Stimulated activated CD4-positive, alpha-beta T cell treated with anti-CD3 and anti-CD28 coated beads, Interleukin-2, amount 100 ng/mL, for 24 hours (primary cell): ENCODE measurements at places on chromosomes 2 and 18.
A peak's percentile ranks its signal among the peaks of the same experiment; 100 is the strongest.

- DNase-seq: peak; percentile 73
Measured at GRCh38 chr18:46071653-46072375, at the start of gene PSTPIP2. PSTPIP2 (minus strand) TSS chr18:46072260; CDS start chr18:46072188, 72 bp downstream.

DNA sequence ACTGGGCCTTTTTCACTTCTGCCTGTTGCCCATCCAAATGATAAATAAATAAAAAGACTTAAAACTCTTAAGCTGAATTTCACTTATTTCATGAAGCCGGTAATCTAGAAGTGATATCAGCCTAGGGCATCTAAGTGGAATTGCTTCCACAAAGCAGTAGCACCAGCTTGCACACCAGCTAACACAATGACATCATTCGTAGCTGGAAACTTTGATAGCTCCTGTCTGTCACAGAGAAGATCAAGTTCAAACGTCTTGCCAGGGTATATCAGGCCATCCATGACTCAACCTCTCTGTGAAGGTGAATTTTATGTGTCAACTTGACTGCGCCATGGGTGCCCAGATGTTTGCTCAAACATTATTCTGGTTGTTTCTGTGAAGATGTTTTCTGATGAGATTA lies 161.7 kb upstream of the MYT1L start:
- DNase-seq: no peak

DNA sequence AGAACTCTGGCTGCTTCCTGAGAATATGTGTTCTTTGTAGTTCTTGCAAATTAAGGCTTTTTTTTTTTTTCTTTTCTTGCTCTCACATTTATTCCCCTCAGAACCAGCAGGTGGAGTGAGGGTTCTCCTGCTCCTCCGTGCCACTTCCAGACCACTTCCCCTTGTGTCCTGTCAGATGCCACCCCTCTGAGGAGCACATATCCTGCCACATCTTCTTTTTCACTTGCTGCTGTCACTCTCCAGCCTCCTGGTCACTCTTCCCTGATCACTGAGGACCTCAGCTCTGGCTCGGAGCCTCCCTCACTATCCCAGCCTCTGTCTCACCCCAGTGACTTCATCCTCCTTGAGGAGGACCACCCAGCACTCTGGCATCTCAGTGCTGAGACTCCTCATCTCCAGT lies 100.5 kb downstream of the TACR1 start:
- no peak for DNase-seq

DNA sequence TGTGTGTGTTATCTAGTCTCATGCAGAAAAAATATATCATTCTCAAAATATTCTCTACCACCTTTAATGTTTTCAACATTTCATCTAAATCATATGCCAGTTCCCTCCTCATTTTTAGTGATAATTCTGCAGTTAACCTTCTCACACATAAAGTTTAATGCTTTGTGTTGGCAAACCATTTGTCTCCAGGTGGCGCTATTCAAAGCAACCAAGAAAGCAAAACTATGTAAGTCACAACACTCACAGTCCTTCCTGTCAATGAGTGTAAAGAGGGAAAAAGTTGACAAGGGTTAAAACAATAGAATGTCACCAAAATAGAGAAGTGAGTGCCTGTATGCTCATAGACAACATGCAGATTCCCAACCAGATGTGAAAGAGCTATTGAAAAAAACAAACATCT lies 961.6 kb upstream of the LRRTM1 start:
- no peak for DNase-seq

GRCh38 chr2:218223046-218223445 lies 6.1 kb downstream of the ARPC2 start:
- no peak for DNase-seq

DNA sequence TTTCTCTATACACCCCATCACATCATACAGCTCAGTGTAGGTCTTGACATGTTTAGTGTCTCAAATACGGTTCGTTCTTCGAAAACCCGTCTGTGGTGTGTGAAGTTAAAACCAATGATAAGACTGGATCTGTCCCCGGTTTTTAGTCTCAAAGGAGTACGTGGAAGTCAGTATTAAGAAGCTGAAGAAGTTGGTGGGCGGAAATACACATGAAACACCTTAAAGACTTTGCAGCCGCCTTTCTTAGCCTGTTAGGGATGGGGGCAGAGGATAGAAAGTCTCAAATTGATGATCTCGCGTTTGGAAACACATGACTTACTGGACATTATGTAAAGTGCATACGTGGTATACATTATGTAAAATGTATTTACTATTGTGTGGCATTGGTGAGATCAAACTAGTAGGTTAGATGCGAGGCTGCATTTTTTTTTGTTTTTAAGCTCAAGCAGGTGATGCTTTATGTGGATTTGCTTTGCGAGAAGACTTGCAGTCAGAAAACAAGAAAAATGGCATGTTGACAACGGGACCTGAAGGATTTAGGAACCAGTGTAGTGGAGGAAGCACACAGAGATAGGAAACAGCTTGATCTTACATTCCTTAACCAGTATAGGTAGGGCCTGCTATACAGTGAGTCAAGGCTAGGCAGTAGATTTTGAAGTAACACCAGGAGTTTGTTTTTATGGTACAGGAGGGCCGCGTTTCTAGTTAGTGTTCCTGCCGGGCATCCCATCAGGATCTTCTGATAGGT lies 1.2 kb downstream of the CNOT11 start:
- DNase-seq: no peak

- DNase-seq: no peak
Measured at GRCh38 chr2:240252191-240252871, 111.9 kb upstream of the OTOS start.

- no peak for DNase-seq
Measured at GRCh38 chr2:133579274-133579673, 11.0 kb upstream of the NCKAP5 start.

GRCh38 chr2:10993001-10993481 lies 81.3 kb downstream of the KCNF1 start:
- no peak for DNase-seq

GRCh38 chr18:3596637-3597384 lies 146.8 kb downstream of the TGIF1 start:
- peak; percentile 53 for DNase-seq

DNA sequence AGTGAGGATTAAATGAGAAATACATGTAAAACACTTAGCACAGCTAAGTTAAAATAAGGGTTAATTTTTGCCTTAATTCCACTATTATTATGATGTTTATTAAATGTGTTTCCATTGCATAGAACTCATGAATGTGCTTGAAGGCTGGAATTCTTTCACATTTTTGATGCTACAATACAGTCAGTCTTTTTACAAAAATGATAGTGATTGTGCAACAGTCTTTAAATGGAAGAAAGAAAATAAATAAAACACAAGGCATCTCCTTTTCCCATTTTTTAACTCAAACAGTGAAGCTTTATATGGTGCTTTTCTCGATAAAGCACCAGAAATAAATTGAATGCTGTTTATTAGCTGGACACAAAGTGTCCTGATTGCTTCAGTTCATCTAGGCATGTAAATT lies 123.9 kb downstream of the MAP2 start:
- no peak for DNase-seq

GRCh38 chr2:9665898-9666297 lies 35.1 kb upstream of the YWHAQ start:
- no peak for DNase-seq

- DNase-seq: no peak
Measured at GRCh38 chr2:158903711-158904405, 64.6 kb upstream of the TANC1 start.

GRCh38 chr2:9332136-9332852 lies 91.0 kb downstream of the ITGB1BP1 start:
- DNase-seq: no peak

DNA sequence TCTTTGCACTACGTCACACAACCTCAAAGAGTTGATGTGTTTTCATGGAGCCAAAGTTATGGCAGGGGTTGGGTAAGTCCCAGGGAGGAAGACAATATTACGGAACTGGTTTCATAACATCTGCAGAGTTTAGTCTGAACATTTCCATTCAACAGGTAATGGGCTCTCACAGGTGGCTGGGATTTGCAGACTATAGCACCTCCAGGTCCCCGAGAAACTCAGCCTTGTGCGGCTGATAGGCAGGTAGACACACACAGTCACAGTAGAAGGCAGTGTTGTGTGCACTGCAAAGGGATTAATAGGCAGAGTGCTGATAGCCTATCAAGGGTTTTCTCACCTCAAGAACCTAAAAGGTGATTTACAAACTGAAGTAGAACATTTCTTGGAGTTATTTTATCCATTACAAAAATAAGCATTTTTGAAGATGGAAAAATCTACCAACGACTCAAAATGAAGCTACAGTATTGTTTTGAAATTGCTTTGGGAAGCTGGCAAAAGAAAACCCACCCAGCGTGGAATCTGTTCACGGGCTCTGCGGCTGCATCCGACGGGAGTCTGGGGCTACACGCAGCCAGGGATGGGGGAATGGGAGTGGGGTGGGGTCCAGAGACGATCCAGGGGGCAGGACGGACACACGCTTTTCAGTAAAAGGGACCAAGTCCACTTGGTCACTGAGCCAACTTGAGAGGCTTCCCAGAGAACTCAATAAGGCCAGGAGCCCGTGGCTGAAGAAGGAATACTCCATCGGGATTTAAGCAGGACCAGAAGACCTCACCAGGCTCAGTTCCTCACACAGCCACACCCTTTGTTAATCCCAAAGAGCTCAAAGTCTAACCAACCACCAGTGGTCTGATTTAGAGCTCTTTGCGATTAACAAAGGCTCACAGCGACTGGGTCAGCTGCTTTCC lies 82.9 kb downstream of the CHRNA1 start:
- DNase-seq: no peak

- no peak for DNase-seq
Measured at GRCh38 chr2:26687801-26688200, 4.7 kb upstream of the KCNK3 start.

DNA sequence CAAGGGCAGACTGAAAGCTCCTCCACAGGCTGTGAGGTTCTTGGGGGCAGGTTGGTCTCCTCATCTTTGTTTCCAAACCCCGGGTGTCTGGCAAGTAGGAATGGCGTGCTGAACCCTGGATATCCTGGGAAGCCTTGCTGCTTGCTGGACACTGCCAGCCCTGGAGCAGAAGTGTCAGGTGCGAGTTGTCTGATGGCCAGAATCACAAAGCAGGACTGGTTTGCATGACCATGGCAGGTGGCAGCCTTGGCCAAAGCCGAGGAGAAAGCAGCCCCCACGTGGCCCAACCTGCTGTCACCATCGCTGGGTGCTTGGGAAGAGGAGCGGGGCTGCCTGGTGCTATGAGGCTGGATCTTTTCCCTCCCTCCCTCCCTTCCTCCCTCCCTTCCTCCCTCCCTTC lies 309.5 kb upstream of the HS6ST1 start:
- no peak for DNase-seq

DNA sequence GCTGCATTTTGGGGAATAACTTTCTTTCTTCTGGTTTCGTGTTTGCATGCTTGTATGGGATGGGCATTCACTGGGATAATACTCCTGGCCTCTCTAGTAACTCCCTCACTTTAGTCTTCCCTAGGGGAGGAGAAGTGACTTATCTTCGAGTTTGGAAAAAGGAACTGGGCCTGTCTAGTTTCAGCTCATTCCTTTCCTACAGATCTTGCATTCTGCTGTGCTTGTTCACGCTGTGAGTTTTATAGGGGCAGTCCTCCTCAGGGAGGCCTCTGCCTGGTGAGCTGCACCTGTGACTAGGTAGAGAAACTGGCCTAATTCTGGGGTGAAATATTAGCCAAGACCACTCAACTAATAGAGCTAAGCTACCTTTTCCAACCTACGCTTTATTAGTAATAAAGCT lies 50.9 kb downstream of the PHLPP1 start:
- DNase-seq: no peak

GRCh38 chr2:231361701-231362554 lies 33.6 kb upstream of the B3GNT7 start:
- no peak for DNase-seq

GRCh38 chr18:5840547-5840946 lies 54.8 kb downstream of the TMEM200C start:
- DNase-seq: no peak
